Muscle of leg (tissue), 16 donors: ENCODE measurements at places on chromosomes 2 and 18. TPM values are rescaled to one million over a fixed set of nuclear protein-coding genes. Genes with fewer than 3 reads are reported as not detected.

The CNRIP1 gene
- 22.5 TPM for polyA plus RNA-seq

DNA sequence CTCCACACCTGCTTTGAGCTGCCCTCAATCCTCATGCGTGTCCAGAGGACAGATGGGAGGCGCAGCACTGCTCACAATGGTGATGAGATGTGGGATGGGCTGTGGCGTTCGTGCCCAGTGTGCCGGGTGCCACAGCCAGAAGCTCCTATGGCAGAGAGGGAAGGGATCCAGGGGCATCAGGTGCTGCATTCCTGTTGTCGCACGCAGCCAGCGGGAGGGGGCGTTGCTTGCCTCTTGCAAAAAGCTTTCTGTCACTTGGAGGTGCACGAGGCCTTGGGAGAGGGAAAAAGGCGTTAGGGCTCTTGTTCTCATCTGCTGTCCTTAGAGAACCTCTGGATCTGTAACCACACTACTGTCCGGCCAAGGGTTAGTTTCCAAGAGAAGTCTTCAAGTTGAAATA is 29.2 kb upstream of the ALLC start:
- DNase-seq = no peak

- DNase-seq = peak; percentile 85
These were observed 116.3 kb downstream of the SEPTIN10 start for GRCh38 chr2:109497463-109497862.

DNA sequence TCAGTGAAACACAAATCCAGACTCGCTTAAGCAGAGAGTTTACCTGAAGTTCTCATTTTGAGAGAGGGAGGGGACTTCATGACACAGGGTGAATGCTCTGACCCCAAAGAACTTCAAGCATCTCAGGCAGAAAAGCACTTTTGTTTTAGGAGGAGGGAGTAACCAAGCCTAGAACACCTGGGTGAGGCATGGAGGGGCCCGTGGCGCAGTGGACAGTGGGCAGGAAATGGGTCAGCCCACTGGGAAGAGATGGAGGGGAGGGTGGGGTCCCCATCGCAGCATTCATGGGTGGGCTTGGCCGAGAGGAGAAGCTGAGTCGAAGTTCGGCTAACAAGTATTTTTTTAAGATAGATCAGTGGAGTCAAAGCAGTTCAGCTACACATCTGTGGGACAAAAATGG is 67.9 kb downstream of the SH3YL1 start:
- no peak for DNase-seq

DNA sequence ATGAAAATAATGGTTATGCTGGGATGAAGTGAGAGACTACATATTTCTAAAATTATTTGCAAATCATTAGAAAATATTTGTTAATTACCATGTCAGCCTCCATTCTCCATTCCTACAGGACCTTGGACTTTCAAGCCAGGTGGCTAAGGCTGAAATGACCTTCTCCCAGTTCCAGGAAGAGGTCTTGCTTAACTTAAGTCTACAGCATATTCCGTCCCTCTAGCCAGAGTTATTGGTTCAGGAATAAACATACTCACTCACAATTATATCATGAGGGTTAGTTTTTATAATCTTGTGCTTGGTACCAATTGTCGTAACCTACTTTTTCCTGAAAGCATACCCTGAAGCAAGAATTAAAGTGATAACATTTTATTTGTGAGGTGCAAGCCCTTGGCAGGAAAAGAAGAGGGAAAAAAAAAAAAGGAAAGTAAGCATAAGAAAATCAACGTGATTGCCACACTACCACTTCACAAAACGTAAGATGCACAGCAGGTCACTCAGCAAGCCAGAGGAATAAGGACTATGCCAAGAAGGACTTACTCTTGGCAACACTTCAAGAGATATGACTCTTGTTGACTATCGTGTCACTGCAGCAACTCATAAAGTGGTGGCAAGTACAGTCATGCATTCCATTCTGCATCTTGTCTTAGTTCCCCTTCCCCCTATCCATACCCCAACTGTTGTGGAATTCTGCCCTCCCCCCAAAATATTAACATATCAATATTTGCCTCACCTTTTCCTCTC is 479.1 kb downstream of the MBD2 start:
- DNase-seq = no peak

DNA sequence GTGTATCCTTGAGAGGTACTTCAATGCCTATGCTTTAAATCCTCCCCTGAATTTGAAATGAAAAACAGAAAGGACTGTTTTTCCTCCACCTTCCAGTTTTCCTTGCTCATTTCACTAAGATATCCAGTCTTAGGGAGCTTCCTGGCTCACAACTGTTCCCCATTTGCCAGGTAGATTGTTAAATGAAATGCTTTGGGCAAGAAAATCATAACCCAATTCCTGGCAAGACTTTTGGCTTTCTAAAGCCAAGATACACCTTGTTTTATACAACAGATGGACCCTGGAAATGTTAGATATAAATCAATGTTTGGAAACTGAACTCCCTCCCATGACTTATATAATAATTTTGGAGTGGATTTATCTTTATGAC is 3.6 kb upstream of the CHMP3 start:
- DNase-seq = no peak
